ENCODE measurements at places on chromosomes 7 and 10.

DNA sequence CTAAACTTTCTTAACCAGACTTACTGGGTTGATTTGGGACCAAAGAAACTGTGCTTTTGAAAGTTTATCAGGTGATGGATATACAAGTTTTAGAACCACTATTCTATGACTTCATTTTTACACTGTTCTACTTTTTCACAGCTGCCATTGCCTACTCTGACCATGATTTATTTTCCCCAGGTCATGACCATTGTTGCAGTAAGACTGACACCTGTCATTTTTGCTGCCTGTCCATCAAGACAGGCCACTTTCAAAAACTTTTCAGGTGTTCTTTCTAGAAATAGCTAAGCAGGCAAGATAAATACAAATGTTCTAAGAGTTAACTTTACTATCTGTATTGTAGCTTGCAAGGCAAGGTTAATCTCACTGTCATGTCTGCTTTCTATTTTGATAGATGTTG lies 147.9 kb upstream of the SEMA3C start:
- no peak for DNase-seq

DNA sequence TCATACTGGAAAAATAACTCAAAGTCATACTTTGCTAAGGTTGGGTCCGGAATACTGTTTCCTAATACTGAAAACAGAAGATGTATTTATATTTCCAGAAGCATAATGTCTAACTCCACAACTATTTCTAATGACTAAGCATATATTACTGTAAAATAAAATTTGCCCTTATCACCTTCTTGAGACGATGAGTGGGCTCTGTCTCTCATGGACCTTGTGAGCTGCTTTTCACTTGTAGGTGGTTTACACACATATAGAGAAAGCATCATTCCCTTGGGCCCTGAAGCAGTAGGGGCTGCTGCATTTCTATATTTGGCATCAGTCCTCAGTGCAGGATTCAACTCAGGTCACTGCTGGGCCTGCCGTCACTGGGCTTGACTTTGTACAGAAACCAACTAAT lies 10.7 kb upstream of the FAM13C start:
- no peak for DNase-seq

DNA sequence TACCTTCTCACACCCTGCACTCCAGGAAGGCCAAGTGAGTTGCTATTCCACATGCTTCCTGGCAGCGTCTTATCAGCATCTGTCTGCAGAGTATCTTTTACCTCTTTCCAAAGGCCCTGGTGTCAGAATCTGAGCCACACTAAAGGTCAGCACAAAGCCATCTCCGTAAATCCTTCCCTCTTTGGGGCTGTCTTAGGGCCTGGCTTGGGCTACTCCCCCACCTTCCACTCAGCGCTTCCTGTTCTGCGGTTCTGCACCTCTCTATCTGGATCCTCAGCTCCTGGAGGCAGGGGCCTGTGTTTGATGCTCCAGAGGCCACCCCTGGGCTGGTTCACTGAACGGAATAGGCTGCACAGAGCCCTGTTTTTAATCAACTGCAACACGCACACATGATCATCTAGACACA lies 334.8 kb upstream of the GALNT17 start:
- DNase-seq = no peak

GRCh38 chr7:104272767-104273384 lies 55.5 kb upstream of the LHFPL3 start:
- DNase-seq = no peak

DNA sequence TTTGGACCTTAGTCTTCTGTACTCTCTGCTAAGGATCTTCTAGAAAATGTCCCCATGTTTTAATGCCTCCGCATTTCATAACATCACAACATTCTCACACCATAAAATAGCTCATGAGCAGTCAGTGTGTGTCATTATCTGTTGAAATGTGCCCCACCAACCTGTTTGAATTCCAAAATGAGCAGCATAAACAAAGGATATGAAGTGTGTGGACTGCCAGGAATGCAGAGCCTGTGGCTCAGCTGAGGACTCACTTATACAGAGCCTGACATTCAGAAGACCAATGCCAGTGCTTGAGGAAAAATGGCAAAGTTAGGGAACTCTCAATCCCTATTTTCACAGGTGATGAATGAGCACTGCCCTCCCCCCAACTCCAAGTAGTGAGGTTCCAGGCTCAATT lies 621.4 kb downstream of the POM121L12 start:
- no peak for DNase-seq

DNA sequence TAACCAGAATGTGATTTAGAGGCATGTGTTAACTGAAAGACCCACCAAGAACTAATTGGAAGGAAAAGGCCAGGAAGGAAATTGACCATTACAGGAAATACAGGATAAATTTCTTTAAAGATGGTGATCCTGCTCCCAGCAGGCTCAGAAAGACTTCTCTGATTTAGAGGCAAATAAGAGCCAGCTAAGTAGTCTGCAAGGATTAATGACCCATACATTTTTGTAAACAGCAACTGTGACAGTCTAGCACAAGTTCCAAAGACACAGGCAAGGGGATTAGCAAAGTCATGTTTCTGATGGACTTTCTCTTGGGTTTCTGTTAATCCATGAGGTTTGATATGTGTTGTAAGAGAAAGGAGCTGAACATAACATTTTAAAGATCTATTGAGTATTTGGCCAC lies 425.0 kb downstream of the HTR7 start:
- no peak for DNase-seq

DNA sequence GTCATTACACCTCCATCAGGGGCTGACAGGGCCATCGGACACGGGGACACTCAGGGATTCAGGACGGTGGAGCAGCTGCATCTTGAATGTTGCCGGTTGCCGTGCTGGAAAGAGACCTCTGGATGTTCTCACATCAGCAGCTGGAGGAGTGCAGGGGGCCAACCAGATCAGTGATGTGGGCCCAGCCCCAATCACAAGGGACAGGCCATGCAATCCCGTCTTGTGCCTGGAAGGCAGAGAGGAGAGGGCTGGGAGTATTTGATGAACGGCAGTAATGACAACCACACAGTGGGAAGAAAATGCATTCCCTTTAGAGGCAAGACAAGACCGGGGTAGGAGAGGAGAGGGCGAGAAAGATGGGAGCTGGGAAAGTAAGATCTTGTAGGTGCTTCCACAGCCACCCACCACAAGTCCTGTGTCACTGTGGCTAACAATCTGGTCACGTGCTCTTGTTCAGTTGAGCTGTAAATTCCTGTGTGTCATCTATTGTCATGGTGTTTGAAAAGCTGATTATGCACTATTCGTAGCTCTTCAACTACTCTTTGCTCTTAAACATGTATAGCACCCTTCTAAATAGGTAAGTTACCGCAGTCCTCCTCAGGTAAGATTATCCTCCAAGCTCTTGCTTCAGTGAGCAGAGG lies 85.9 kb upstream of the LEP start:
- DNase-seq = no peak

DNA sequence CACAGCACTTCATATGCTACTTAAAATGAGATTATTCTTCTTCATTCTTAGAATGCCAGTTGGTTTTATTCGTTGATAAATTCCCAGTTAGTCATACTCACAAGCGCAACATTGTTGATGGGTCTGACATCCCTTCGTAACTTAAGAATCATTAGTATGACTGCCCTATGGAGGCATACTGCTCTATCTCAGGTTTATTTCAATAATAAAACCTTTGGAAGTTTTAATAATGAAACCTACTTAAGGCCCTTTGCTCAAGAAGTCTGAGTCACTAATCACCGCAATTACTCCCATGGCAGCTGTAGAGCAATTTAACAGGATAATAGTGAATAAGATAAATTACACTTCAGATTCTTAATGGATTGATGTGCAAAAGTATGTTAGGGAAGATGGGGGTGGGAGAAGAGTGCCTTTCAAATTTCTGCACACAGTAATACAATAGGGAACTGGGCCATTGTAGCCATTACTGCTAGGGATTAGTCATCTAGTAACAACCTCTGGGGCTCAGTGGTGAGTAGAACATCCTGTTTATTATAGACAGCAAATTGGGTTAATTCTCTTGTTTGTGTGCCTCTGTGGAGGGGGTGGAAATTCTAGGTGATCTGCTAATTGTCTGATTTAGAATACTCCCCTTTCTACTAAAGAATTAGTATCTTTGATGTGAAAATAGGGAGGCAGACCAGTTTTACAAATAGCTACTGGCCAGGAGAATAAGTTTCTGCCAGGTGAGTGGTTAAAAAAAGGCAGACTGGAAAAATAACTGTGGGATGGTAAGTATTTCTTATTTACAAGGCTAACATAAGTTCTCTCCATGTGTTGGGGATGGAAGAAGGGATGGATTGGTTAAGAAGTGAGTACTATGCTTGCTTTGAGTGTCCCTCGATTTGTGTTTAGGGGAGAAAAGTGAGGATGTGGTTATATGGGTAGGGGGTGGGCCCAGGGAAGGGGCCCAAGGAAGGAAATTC lies 74.5 kb upstream of the VKORC1L1 start:
- no peak for DNase-seq

DNA sequence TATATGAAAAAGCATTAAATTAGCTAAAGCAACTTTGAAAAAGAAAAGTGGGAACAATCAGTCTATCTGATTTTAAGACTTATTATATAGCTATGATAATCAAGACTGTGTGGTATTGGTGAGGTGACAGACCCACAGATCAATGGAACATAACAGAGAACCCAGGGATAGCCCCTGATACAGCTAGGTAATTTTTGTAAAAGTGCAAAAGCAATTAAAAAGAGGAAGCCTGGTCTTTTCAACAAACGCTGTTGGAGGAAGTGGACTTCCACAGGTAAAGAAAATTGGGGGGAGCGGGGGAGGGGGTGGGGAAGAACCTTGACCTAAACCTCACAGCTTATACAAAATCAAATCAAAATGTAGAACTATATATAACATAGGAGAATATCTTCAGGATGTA lies 45.4 kb downstream of the GNA12 start:
- DNase-seq = no peak

- DNase-seq = peak; percentile 35
Measured at GRCh38 chr7:154928136-154929005, 74.6 kb downstream of the PAXIP1 start.

DNA sequence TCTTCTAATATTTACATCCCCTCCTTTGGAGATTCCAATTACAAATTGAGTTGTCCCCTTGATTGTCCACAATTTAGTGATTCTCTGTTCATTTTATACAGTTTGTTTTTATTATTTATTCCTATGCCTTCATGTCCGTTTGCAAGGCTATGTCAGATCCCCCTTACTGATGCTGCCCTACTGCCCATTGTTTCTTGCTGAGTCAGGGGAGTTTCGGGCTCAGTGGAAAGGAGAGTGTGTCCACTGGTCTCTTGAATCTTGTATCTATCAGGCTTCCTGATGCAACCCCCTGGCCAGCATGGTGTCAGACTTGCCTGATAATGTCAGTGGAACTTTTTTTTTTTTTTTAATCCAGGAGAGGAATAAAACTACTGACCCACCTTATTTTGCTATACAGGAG lies 384.4 kb downstream of the CDC14C start:
- DNase-seq = no peak

DNA sequence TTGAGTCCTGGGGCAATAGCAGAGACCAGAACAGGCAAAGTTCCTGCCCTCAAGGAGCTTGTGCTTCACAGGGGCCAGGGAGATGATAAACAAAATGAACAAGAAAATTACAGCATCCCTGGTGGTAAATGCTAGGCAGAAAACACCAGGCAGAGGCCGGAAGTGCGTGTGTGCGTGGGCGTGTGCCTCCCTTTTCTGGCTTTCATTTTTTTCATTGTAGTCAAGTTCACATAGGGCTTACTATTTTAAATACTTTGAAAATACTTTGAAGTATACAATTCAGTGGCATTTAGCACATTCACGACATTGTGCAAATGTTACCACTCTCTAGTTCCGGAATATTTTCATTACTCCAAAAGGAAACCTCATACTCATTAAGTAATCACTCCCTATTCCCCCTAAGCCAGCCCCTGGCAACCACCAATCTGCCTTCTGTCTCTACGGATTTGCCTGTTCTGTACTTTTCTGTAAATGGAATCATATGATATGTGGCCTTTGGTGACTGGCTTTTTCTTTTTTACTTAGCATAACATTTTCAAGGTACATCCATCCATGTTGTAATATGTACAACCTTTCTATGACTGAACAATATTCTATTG lies 88.1 kb upstream of the PDCD4 start:
- peak; percentile 57 for DNase-seq

GRCh38 chr7:29924684-29925083 lies 64.9 kb downstream of the SCRN1 start:
- no peak for DNase-seq

GRCh38 chr10:109866995-109867635 lies 56.2 kb downstream of the XPNPEP1 start:
- no peak for DNase-seq

GRCh38 chr7:55131142-55131929 lies 112.5 kb downstream of the EGFR start:
- no peak for DNase-seq

DNA sequence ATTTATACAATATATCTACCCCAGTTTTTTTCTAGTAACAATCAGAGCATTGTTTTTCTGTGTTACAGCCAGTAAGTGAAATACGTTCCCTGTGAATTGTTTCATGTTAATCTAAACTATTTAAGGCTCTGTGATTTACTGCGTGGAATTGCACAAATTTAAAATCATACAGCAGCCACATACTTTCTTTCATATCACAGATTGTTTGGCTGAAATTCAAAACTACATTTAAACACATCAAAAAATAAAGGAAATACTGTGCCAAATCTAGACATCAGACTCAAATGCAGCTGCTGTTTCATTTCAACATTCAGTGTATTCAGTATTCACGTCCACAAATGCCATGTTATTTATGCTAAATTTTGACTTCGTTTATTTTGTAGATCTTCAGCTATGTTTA lies 242.6 kb upstream of the HGF start:
- no peak for DNase-seq

DNA sequence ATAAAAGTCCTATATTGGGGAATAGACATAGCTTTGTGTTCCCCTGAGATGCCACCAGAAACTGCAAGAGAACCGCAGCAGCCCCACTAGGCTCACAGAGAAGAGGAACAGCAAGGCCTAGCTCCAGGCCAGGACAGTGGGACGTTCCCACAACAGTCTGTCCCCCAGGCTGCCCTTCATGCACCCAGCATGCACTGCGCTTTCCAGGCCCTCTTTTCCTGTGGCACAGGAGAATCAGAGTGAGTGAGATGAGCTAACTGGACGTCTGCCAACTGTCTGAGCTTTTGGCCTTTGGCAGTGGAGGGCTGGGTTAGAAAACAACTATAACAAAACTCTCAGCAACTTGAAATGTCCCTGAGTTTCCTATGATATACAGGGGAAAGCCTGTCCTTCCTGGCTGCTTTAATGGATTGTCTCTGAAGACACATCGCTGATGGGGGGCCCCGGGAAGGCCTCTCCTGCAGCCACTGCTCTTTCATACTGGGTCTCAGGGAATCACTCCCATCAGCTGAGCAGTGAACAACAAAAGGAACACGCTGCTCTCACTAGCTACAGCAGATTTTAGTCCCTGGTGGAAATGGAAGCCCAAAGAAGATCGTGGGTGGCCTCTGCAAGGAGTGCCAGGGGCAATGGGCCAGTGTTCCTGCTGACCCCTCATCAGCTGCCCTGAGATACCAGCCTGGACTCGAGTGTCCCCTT lies 53.5 kb downstream of the PODXL start:
- DNase-seq = no peak

- DNase-seq = no peak
Measured at GRCh38 chr7:28586736-28587135, 174.4 kb downstream of the CREB5 start.

- no peak for DNase-seq
Measured at GRCh38 chr7:27151931-27152815, at the start of gene HOXA3. HOXA3 (minus strand) TSS chr7:27152583; CDS start chr7:27110640, 41,943 bp downstream.
